ENCODE measurements at places on chromosomes 5 and 9. TPM values are rescaled to one million over a fixed set of nuclear protein-coding genes. Genes with fewer than 3 reads are reported as not detected.

Gene LCP2
- not detected for total RNA-seq

Gene GDNF
- total RNA-seq: not detected

Gene ENHO
- total RNA-seq: 1.2 TPM

Gene GALNT12
- 2.9 TPM for total RNA-seq

Gene MTX3
- total RNA-seq: 6.0 TPM
